ENCODE measurements at places on chromosomes 16 and 17.
A peak's percentile ranks its signal among the peaks of the same experiment; 100 is the strongest.

- no peak for DNase-seq
Measured at GRCh38 chr17:64024215-64024654, 3.8 kb upstream of the ICAM2 start.

- peak; percentile 66 for DNase-seq
Measured at GRCh38 chr17:7915179-7915610, 894 bp downstream of the RNF227 start.

DNA sequence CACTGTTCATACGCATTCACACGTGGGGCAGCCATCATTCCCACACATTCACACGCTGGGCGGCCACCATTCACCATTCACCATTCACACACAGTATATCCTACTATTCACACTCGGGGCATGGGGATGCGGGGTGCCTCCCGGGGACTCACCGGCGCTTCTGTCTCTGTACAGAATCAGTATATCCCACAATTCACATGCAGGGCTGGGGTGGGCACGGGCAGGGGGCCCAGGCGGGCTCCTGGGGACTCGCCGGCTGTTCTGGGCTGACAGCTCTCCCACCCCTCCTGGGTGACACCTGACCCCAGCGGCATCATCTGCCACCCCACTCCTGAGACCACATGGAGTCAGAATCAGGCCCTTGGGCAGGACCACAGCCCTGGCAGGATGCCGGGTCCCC, 9.6 kb downstream of the NME3 start:
- no peak for DNase-seq

- DNase-seq, result no peak
Measured at GRCh38 chr17:57785022-57785421, 39.9 kb upstream of the CCDC182 start.

DNA sequence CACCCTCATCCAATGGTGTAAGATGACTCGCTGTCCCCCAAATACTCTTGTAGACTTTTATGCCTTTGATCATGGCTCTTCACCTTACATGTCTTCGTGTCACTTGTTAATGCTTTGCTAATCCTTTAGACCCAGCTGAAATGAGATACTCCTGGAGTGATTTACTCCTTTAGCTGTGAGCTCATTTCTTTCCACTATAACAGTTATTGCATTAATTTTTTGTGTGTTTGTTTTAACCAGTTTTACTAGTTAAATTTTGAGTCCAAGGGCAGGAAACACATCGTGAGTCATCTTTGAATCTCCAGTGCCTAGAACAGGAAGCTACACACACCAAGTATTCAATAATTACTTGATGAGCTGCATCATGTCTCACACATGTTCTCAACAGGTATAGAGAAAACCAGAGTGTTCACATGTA, 6.5 kb upstream of the CTCF start:
- no peak for DNase-seq

- peak; percentile 33 for DNase-seq
Measured at GRCh38 chr17:45361976-45362375, 45.2 kb upstream of the MAP3K14 start.

GRCh38 chr16:534856-535445, 7.4 kb downstream of the CAPN15 start:
- no peak for DNase-seq

DNA sequence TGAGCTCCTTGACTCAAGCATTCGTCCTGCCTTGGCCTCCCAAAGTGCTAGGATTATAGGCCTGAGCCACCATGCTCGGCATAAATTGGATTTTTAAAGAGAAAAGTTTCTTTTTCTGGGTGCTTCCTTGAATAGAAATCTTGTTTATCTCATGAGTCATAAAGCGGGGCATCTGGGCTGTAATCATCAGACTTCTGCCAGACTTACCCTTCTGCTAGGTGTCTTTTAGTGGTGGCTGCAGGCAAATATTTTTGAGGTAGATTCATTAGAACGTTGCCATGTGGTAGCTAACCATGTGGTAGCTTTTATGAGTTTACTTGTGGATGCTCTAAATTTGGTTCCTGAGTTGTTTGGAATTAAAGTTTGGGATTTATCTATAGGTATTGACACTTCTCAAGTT, 13.4 kb downstream of the PGS1 start:
- DNase-seq, result no peak

- DNase-seq, result no peak
Measured at GRCh38 chr16:11698271-11698689, 30.0 kb downstream of the SNN start.

DNA sequence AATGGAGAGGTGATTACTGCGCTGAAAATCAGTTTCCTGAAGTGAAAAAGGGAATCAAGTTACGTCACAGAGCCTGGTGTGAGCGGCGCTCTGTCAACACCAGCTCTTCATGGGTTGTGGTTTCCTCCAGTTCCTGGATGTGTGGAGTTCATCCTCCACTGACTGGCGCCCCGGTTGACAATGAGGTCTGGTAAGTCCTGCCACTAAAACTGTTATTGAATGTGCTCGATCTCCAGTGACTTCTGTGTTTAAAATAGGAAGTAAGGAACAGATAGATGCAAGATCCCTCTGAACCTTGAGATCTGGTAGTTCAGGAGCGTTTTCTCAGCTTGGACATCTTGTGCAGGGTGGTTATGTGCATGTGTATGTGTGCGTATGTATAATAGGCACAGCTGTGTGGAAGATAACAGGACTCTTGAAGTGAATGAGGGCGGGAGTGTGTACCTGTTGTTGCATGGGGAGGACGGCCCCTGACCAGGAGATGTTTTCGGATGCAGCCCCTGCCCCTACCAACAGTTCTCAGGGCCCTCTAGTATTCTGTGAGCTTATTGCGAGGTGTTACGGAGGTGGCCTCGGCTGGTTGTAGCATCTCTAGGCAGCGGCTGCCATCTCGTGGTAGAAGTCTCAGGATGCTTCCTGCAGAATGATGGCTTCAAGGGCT, 22.0 kb upstream of the GOT2 start:
- peak; percentile 50 for DNase-seq

GRCh38 chr16:29766571-29766970, 11.5 kb upstream of the ZG16 start:
- no peak for DNase-seq

- no peak for DNase-seq
Measured at GRCh38 chr17:46865100-46865499, 13.7 kb downstream of the WNT9B start.

GRCh38 chr16:78473031-78473699, 373.7 kb downstream of the WWOX start:
- DNase-seq, result no peak

- no peak for DNase-seq
Measured at GRCh38 chr16:68902003-68902968, 59.0 kb downstream of the TANGO6 start.

DNA sequence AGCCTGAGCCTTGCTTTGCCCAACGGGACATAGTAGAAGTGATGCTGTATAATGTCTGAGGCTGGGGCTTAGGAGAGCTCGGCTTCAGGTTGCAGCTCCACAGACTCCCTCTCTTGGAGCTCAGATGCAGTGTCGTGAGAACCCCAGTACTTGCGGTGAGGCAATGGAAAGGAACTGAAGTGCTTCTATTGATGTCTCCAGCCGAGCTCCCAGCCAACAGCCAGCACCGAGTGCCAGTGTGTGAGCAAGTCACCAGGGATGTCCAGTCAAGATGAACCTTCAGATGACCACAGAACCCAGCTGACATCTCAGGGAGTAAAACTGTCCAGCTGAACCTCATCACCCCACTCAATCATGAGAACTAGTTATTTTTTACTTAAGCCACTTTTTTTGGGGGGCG, 268.1 kb downstream of the IRF8 start:
- DNase-seq, result no peak

GRCh38 chr17:39800540-39800939, 62.8 kb downstream of the GRB7 start:
- DNase-seq, result no peak
